Activated CD4-positive, alpha-beta T cell treated with anti-CD3 and anti-CD28 coated beads, Interleukin-2, amount 50 U/mL, for 24 hours (primary cell): ENCODE measurements at places on chromosomes 2 and 18.

- no peak for DNase-seq
These were observed 359.5 kb downstream of the RND3 start for GRCh38 chr2:150127995-150128394.

DNA sequence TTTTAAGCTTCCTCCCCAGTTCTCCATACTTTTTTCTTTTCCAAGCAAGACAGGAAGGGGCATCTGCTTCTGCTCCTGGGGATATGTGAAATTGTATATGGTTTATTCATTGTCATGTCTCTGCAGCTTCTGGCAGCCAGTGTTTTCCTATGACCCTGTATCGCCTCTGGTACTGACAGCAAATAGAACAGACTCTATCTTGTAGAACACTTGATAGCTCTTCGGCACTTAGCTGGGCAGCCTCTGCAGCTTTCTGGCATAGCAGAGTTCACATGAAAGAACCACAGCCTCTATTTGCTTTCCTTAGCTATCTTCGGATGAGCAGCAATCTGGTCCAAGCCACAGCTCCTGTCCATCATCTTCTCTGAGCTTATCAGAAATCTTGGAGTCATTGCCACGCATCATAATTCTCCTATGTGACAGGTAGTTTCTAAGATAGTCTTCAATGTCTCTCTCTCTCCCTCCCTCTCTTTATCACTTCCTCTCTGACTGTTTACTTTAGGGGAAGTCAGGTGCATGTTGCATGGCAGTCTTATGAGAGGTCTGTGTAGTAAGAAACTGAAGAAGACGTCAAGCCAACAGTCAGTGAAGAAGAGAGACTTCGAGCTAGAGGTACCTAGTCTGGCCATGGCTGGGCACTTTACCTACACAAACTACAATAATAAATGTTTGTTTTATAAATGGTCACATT is 627.7 kb upstream of the CDH2 start:
- no peak for DNase-seq

DNA sequence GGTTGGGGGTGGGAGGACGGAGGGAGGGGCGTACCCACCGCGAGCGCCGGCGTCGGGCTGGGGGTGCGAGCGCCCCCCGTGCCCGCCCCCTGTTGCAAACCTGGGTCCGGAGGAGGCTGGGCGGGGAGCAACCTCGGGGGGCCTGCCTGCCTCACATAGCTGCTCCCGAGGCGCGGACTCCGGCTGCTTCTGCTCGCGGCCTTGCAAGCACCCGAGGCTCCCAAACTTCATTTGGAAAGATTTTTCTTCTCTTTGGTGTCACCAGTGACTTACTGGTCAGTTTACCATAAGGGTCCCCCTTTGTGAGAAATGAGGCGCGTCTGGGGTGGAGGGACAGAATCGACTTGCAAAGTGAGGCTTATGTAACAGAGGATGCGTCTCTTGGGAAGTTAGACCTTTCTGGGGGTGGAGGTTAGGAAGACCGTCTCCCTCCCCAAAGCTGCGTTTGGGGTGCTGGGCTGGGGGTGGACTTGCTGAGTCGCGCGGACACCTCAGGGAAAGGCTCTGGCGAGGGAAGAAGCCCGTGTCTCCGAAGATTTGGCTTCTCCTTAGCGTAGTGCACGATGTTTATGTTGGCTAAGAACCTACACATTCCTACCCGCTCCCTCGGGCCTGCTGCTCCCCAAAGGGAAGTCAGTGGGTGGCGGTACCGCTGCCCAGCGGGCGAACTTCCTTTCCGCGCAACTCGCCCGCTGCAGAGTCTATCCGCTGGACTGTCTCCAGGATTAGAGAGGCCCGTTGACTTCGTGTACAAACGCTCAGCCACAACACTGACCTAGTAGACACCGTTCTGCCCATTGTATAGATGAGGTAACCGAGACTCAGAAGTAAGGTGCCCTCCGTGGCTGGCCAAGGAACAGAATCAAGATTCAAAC is 559 bp downstream of the TMEM37 start:
- DNase-seq, result no peak

DNA sequence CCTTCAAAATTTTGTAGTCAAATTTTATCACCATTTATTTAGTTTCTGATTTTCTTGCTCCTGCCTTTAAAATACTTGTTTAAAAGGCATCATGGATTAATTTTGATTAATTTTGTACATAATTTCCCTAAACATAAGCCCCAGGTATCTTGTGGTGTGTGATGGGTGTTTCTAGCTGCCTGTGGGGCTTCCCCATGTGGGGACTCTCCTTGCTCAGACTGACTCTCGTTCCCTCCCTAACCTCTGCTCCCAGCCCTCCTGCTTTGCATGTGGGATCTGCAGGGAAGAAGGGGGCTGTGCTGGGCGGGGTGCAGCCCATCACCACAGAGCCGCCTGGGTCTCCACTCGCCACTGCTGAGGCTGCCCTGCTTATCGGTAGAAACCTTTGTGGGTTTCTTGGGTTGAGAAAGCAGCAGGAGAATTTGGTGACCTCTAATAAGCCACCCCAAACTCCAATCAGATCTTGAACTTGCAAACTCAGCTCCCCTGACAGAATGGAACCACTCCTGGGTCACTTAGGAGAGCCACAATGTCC is 72.5 kb downstream of the MRPS9 start:
- DNase-seq, result no peak

DNA sequence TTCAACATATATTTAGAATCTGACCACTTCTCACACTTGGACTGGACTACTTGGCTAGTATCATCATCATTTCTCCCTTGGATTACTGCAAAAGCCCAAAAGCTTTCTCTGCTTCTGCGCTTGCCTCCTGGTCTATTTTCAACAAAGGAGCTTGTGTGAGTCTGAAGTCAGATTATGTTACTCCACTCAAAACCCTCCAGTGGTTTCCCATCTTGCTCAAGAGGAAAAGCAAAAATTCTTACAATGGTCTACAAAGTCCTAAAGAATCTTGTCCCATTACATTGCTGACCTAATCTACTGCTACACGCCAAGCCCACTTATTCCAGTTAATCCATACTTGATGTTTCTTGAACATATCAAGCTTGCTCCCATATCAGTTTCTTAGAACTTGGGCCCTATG is 9.6 kb downstream of the PREPL start:
- DNase-seq, result no peak

DNA sequence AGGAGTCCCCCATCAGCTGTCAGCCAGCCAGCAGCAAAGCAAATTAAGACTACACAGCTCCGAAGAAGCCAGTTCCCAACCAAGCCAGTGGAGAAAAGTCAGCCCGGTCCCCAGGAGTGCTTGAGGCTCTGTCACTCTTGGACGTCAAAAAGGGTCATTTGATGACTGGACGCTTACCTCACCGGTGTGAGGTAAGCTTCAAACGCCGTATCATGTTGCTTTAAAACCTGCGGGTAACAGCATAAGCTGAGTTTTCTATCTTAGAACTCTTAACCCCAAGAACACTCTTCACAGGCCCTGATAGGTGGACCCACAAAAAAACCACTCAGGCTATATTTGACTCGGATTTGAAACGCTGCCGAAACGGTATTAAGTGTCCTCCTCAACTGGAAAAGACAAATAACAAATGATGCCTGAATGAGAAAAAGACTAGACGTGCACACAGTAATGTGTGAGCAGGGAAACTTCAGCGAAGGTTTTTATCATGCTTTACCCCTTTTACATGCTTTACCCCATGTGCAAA is 682 bp upstream of the LNPK start:
- no peak for DNase-seq

GRCh38 chr18:78208461-78208860 is 771.2 kb upstream of the SALL3 start:
- no peak for DNase-seq

GRCh38 chr2:179096090-179096489 is 46.2 kb upstream of the CCDC141 start:
- no peak for DNase-seq

GRCh38 chr2:40556293-40556692 is 104.4 kb upstream of the SLC8A1 start:
- DNase-seq, result no peak

DNA sequence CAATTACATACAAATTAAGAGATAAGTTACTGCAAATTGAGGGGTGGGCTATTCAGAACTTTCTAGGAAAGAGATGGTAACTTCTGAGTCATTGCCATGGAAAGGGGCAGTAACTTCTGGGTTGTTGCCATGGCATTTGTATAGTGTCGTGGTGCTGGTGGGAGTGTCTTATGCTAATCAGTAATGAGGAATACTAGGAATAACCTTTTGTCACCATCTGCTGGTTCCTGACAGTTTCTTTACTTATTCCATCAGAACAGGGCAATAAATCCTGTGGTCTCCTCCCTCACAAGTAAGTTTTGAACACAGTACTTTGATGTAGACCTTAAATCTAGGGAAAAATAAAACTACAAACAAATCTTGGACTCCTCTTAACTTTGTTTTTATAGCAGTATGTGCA is 435.4 kb downstream of the BCL11A start:
- DNase-seq, result no peak

DNA sequence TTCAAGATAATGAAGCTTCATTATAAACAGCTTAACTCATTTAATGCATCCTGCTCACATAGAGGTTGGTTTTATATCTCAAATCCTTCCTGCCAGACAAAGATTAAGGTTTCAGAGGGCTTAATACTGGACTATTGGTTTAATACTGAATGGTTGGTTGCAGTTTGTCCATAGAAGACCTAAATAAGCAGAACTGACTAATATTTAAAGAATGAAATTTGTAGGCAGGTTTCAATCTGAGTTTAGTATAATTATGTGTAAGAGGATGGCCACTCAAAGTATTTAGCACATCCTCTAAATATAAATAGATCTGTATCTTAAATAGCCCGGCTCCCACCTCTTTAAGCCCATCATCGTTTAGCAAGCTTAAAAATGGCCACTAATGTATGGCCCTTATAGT is 92.5 kb downstream of the EPB41L5 start:
- no peak for DNase-seq

DNA sequence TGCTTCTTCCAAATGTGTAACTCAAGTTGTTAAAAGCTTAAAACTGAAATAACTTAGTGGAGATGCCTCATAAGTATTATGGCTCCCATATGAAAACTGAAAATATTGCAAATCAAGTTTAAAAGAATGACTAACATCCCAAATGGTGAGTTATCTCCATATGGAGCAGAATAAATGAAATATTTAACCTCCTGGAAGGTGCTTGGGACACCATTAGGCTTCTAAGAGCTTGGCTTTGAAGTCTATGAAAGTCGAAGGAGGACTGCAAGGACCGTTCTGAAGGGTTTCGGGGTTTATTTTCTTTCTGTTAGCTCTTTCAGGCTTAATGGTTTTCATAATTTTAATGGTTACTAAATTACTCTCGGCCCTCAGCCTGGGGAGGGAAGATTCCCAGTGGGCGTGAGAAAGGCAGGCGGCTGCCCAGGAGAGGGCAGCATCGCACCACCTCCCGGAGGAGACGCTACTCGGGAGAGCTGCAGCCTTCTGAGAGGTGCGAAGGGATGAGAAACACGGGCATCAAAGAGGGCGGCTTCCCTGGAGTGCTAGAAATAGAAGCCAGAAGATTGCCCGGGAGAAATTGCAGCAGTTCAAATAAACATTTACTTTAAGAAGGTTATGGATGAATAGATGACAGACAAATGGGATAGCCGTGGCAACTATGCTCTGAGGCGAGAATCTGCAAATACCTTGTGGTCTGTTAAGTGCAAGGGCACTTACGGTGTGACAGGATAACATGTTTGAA is 43.1 kb downstream of the MAP3K19 start:
- peak; percentile 61 for DNase-seq

DNA sequence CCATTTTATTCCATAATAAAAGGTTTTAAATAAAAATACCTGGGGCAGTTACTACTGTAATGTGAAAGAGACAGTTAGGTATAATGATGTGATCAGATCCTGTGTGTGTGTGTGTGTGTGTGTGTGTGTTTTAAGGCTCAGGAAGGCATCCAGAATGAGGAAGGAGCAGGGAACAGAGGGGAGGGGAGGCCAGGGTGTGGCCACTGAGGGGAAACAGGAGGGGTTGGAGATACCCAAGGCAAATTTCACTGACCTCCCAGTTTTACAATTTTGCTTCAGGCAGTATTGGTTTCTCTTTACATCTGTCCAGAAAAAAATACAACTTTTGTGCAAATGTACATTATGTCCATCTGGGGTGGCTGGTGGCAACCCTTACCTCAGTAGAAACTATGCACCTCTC is 163.5 kb upstream of the FBXO11 start:
- DNase-seq, result no peak

DNA sequence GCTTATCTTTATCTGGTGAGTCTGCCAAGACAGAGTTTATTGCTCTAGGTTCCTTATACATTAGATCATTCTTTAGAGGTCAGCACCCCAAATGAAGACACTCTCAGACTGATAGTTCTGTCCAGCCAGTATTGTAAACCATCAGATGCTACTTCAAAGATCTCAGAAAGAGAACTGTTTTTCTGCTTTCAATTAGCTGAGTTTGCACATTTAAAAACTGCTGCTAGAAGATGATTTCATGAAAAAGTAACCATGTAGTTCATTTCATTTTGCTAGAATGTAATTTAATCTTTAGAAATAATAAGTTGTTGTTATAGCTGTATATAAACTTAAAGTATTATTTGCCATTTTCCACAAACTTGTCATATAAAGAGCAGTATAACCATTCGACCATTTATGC is 344.5 kb upstream of the ATP5MC3 start:
- no peak for DNase-seq

DNA sequence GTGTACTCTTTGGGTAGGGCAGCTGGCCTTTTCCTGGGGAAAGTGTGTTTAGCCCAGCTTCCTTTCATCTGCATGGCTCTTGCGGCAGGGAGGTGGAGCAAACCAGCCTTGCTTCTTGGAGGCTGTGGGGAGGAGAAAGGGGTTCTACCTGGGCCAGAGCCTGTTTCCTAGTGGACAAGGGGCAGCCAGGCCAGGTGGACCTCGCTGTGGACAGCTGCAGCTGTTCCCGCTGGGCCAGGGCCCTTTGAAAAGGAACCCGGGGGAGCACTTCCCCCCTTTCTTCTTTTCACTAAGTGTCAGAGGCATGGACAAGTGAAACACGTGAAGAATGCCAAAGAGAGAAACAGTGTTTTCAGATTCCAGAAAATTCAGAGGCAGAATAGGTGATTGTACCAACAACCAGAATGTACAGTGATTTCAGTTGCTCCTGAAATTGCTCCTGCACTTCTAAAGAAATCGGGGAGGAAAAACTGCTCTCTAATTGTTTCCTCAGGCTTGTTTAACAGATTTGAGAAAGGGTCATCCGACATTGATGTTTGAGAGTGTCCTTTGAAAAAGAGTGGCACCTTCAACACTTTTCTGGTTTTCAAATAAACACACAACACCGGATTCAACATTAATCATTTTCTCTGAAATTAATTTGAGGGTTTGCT is 3.9 kb downstream of the GLI2 start:
- no peak for DNase-seq

- no peak for DNase-seq
These were observed 18.1 kb downstream of the ARHGAP28 start for GRCh38 chr18:6747646-6748045.

GRCh38 chr18:37346048-37346447 is 219.6 kb downstream of the CELF4 start:
- no peak for DNase-seq

- no peak for DNase-seq
These were observed 297.0 kb downstream of the BCL2 start for GRCh38 chr18:63022429-63023022.

DNA sequence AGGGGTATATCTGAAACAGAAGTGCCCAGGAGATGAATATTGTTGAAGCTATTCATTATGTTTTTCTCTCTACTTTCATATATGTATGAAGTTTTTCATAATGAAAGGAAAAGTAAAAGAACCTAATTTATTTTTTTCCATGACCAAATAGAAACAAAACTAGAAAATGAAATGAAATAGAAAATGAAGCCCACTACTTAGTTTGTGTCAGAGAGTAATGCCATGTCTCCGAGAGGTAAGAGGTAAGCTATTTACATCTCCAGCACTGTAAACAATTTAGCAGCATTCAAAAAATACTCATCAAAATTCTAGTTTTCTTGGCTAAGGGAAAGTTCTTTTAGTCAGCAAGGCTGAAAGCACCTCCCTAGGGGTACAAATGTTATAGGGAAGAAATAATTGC is 238.6 kb downstream of the PTH2R start:
- DNase-seq, result no peak
